NCI-H1694 (cell line): ENCODE measurements at places on chromosomes 6 and 20.

- DNase-seq, result no peak
Measured at GRCh38 chr6:90941885-90942284, 355.0 kb upstream of the MAP3K7 start.

- DNase-seq, result no peak
Measured at GRCh38 chr6:41352907-41353306, 17.5 kb downstream of the NCR2 start.

- DNase-seq, result no peak
Measured at GRCh38 chr6:115362234-115362633, 698.5 kb downstream of the FRK start.

DNA sequence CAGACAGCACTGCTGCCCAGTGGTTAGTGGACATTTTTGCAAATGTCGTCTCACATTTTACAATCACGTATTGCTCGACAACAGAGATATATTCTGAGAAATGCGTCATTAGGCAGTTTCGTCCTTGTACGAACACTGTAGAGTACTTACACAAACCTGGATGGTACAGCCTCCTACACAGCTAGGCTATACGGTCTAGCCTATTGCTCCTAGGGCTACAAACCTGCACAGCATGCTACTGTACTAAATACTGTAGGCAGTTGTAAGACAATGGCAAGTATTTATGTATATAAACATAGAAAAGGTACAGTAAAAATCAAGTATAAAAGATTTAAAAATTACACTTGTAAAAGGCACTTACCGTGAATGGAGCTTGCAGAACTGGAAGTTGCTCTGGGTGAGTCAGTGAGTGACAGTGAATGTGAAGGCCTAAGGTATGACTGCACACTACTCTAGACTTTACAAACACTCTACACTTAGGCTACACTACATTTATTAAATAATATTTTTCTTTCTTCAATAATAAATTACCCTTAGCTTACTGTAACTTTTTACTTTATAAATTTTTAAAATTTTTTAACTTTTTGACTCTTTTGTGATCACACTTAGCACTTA is 43.1 kb downstream of the ALDH5A1 start:
- DNase-seq, result no peak

DNA sequence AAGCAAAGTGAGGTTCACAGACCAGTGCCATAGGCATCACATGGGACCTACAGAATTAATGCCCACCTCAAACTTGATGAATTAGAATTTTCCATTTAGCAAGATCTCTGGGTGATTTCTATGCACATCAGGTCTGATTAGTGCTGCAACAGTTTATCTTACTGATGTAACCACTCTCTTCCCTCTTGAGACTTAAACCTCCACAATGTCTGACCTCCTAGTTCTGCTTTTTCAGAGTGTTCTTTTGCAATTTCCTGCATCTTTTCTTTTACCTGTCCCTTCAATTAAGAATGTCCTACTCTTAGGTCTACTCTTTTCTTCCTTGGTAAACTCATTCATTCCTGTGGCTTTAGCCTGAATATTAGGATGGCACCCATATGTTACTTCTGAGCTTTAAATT is 615.3 kb downstream of the TFAP2A start:
- DNase-seq, result no peak

GRCh38 chr6:73747289-73747688 is 51.3 kb downstream of the CD109 start:
- DNase-seq, result no peak

DNA sequence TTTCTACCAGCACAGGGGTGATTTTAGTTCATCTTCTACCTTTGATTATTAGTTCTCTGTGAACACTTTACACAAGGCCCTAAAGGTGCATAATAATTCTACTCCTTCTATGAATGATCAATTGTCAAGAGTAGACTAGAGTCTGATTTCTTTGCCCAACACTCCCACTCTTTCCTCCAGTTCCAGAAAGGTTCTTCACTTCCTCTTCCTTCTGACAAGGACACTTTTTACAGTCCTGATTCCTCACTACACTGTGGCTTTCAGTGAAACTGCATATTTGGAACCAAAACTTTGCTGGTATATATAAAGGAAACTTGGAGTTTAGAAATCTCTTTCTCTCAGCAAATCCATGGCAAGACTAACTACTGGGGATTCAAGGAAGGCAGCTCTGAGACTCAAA is 10.6 kb upstream of the RSPO3 start:
- DNase-seq, result no peak

GRCh38 chr20:61636531-61637116 is 384.6 kb downstream of the CDH4 start:
- no peak for DNase-seq

DNA sequence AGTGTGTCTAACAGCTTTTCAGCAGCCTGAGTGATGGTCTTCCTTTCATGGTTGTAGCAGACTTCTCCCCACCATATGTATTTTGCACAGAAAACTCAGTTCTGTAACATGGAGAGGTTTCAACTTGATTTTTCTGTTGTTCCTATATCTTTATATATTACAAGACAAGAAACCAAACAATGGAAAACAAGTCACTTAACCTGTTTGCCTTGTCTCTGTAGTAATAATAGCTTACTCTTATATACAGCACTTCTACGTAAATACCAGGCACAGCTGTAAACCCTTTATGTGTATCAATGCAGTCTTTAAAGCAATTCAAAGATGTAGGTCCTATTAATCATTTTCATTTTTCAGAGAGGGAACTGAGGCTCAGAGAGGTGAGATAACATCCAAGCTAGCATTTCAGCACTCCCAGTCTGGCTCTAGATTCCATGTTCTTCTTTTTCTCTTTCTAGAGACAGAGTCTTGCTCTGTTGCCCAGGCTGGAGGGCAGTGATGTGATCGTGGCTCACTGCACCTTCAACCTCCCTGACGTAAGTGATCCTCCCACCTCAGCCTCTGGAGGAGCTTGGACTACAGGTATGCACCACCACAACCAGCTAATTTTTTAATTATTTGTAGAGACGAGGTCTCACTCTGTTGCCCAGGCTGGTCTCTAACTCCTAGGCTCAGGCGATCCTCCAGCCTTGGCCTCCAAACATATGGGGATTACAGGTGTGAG is 90.4 kb downstream of the DTNBP1 start:
- no peak for DNase-seq

DNA sequence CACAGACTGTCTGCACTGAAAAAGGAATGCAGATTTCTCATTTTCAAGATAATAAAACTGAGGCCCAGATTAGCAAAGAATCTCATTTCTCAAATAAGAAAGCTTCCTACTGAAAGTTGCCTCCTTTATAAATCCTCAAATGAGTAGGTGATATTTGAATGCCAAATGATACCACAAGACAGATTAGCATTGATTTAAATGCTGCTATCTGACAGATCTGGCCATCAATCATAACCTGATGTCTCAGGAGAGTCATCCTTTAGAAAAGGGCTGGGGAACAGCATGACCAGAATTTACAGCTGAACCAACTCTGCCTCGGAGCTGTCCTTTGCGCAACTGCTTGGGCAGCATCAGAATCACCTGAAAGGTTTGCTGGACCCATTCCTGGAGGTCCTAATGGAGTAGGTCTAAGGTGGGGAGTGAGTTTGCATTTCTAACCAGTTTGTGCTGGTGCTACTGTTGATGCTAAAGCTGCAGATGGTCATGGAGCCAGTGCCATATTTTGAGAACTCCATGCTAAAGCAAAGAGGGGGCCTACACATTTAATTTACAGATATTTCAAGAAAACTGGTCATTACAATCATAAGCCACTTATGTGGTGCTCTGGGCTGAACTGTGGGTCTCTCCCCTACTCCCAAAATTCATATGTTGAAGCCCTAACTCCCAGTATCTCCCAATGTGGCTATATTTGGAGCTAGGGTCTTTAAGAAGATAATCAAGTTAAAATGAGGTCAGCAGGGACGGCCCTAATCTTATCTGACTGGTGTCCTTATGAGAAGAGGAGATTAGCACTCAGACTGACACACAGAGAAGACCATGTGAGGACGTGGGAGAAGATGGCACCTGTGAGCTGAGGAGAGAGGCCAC is 295.5 kb upstream of the JARID2 start:
- DNase-seq, result no peak

- DNase-seq, result no peak
Measured at GRCh38 chr6:88725111-88725975, 238.1 kb downstream of the RNGTT start.

GRCh38 chr6:33809594-33809993 is 5.8 kb upstream of the MLN start:
- DNase-seq, result peak; percentile 67

DNA sequence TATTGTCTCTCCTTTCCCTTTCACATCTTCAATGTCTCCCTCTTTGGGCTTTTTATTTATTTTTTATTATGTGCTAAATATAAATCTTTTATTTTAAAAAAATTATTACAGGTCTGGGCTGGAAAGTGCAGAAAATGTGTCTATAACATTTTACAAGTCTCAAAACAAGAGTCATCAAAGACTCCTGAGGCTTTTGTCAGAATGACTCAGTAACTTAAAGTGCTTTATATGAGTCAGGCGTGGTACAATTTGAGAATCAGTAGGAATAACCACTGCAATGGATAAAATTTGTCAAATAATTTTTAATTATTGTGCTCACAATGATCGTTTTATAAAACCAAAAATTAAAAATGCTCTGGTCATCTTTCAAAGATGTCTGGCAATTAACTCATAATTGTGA is 193.9 kb downstream of the MMUT start:
- no peak for DNase-seq

DNA sequence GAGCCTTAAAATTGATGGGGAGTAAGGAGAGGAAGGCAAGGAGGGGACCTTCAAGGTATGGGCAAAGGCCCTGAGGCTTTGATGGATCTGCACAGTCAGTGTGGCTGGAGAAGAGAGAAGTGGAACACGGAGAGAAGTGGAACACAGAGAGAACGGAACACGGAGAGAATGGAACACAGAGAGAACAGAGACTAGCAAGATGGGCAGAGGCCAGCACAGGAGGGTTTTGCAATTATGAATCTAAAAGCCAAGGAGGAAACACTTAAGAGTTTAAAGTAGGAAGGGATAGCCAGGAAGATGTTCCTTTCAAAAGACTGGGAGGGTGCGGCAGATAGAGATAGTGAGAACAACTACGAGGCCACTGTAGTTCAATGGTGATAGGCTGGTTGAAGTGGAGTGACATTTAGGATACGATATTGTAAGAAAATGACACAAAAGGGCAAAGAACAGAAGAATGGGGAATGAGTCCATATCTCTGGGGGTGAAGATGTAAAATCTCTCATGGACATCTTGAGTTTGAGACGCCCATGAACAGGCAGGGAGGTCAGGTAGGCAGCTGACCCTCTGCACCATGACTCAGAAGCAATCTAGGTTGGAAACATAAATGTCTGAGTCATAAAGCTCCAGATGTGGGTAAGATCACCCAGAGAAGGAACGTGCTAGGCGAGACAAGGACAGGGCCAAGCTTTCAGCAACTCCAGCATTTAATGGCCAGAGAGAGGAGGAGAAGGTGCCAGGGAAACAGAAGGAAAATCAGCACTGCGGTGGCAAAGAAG is 25.4 kb downstream of the ZMYND8 start:
- DNase-seq, result no peak

GRCh38 chr6:28920281-28920680 is 3.5 kb downstream of the TRIM27 start:
- no peak for DNase-seq

- DNase-seq, result no peak
Measured at GRCh38 chr6:108156938-108157233, 8.9 kb upstream of the NR2E1 start.

- DNase-seq, result no peak
Measured at GRCh38 chr6:106797186-106797585, 167.8 kb downstream of the QRSL1 start.

- no peak for DNase-seq
Measured at GRCh38 chr6:8556370-8557013, 121.1 kb upstream of the SLC35B3 start.

- DNase-seq, result no peak
Measured at GRCh38 chr6:159312206-159312605, 143.0 kb downstream of the FNDC1 start.

DNA sequence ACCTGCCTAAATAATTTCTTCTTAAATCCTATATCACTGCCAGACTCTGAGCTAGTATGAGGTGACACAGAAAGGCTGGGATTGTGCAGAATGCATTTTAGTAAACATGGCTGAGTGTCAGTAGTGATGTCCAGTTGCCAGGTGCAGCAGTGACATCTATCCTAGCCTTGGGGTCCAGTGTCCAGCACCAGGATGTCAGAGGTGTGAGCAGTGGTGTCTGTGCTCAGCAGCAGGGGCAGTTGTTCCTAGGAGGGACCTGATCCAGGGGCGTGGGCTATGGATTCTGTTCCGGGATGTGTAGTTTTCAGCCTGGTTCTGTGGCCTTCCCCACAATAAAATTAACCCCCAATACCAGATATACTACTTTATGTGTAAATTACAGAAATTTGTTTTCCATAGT is 6.0 kb downstream of the HLA-C start:
- no peak for DNase-seq

- no peak for DNase-seq
Measured at GRCh38 chr20:5065879-5066383, 53.8 kb downstream of the PCNA start.

DNA sequence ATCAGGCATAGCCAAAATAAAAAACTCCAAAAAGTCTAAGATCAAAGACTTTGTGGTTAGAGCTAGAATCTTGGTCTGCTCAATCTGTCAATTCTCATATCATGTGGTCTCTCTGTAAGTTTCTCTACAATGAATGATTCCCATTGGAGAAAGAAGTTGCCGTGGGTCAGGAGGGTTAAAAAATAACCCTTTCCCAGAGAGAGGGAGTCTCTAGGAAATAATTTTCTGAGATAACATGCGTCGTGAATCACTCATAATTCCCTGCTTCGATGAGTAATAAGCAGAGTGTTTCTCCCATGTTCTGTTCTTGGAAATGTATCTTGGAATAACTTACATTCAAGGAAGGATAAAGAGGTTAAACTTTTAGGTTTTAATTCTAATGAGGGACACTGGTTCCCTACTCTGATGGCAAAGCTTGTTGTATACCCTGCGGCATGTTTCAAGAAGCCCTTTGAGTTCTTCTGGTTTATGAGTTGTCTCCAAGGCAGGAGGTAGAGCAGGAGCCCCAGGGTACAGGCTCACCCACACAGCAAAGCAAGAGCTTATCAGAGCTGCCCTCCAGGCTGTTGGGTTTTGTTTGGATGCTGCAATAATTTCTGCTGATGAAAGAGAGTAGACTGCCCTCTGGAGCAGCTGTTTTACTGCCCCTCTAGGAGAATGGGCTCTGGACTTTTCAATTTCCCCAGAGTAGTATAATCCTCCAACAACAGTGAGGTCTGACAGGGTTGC is 599.1 kb downstream of the QKI start:
- DNase-seq, result no peak

- peak; percentile 55 for DNase-seq
Measured at GRCh38 chr20:34190679-34191090, 50.5 kb upstream of the ASIP start.

DNA sequence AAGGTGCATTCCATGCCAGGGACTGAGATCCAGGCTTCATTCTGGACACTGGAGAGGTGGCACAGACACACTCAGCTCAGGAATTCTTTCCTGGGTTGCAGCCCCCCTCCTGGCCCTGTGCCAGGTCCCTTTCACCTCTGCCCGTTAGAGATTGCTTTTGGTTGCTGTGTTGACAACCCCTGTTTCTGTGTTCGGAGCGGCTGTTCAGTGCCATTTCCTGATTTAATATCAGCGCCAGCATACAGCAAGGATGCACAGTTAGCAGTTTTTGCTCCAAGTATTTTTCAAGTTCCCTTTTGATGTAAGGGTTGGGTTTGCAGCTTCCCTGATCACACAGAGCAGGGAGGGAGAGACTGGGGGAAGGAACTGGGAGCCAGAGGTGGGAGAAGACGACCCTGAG is 8.5 kb upstream of the MAFB start:
- no peak for DNase-seq
